Thymus (tissue), 14 donors: ENCODE measurements at places on chromosomes 12 and 14. TPM values are rescaled to one million over a fixed set of nuclear protein-coding genes. Genes with fewer than 3 reads are reported as not detected.

KCTD10 gene
- 17.5 TPM for polyA plus RNA-seq

DNA sequence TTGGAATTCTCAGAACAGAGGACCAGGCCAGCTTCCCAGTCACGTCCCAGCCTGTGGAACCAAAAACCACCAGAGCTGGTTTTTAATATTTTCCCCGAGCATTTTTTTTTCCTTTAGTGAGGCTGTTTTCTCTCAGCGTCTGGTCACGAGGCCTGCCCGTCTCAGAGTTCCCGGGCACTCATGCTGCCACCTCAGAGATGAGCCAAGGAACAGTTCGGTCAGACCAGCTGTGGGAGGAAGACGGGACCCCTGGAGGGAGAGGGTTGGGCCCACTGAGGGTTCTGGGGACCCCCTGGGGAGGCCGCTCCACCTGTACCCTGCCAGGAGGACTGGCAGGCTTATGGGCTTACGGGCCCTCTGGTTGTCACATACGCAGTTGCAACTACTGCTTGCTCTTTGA, 39.9 kb downstream of the JDP2 start:
- no peak for DNase-seq

NFATC4 gene
- polyA plus RNA-seq, result 79.8 TPM

DNA sequence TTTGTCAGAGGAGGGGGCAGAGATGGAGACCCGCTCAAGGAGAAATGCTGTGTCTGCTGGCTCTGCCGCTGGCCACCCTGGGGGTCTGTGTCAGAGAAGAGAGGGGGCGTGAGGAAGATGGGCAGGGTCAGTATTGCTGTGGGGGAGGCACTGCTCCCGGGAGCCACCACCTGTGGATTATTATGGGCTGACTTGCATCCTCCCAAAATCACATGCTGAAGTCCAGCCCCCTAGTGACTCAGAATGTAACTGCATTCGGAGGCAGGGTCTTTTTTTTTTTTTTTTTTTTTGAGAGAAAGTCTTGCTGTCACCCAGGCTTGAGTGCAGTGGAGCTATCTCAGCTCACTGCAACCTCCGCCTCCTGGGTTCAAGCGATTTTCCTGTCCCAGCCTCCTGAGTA, 12.3 kb downstream of the ABCD4 start:
- DNase-seq, result no peak

DNA sequence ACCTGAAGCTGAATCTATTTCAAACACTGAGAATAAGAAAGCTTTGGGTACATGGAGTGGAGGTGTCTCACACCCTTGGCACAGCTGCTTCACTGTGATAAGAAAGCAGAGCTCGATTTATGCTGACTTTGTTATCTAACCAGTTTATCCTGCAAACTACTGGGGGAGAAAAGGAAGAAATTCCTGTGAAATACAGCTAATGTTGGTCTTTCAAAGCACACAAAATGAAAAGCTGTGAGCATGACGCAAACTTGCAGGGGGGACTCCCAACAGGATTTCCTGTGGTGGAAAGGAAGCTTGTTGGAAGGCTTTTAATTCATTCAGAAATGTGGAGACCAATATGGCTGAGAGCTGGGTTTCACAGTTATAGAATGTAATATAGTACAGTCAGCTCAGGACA, 53.4 kb downstream of the SRGAP1 start:
- DNase-seq, result no peak

DNA sequence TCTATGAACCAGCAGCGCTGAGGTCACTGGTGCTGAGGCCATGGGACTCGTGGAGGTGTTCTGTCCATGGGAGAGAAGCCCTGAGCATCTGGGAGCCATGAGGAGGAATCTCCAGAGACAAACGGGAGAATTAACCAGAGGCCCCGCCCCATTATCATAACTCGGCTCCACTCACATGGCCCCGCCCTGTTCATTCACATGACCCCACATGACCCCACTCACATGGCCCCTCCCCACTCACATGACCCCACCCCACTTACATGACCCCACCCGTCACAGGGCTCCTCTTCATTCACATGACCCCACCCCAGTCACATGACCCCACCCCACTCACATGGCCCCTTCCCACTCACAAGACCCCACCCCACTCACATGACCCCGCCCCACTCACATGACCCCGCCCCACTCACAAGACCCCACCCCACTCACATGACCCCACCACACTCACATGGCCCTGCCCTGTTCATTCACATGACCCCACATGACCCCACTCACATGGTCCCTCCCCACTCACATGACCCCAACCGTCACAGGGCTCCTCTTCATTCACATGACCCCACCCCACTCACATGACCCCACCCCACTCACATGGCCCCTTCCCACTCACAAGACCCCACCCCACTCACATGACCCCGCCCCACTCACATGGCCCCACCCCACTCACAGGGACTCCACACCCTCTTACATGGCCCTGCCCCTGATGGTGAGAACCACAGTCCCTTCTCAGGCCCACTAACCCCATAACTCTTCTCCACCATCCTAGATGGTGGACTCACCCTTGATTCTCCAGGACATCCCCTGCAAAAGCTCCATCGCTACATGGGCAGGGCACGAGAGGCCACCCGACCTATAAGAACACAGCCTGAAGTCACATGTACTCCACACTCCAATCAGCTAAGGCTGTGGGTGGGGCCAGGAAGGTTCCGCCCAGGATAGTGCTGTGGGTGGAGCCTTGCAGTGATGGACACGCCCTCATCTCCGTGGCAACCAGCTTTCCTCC, 151.1 kb upstream of the SFSWAP start:
- no peak for DNase-seq

TAS2R42 gene
- 0.05 TPM for polyA plus RNA-seq

TCP11L2 gene
- 5.9 TPM for polyA plus RNA-seq
